Transverse colon (tissue), 4 donors: ENCODE measurements at places on chromosomes 3 and 15.

- no peak for DNase-seq
These were observed 4.4 kb upstream of the SNX22 start for GRCh38 chr15:64146885-64147681.

- no peak for DNase-seq
These were observed 14.8 kb downstream of the LOXL1 start for GRCh38 chr15:73941044-73941443.

GRCh38 chr3:98567666-98568270, 25.6 kb downstream of the CPOX start:
- no peak for DNase-seq

DNA sequence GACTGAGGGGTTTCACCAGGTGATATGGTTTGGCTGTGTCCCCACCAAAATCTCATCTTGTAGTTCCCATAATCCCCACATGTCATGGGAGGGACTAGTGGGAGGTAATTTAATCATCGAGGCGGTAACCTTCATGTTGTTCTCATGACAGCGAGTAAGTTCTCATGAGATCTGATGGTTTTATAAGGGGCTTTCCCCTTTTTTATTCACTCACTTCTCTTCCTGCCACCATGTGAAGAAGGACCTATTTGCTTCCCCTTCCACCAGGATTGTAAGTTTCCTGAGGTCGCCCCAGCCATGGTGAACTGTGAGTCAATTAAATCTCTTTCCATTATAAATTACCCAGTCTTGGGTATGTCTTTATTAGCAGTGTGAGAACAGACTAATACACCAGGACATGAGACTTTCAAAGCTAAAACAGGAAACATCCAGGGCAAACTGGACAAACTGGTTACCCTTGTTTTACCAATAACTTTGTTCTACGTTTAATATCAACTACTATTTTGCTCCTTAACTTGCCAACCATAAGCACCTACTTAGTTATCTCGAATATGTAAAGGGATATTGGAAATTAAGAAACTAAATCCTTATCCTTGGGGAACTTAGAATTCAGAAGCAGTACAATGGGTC, 98.2 kb downstream of the MYH15 start:
- DNase-seq: no peak

DNA sequence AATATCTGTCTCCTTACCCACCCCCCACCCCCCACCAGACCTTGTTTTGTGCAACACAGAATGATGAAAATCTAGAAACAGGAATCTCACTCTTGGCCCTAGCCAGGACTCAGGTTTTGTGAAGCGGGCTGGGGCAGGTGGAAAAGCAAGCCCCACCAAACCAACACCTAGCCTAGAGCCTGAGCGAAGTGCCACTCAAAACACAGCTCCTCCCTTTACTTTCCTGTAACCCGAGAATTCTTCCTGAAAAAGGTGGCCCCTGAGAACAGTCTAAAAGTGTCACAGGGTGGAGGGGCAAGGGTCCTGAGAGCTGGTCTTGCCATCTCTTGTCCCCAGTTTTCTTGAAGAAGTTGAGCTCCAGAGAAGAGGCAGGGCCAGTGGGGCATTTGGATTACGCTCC, 17.4 kb upstream of the RPUSD3 start:
- no peak for DNase-seq

- DNase-seq: no peak
These were observed 210.8 kb downstream of the CHST2 start for GRCh38 chr3:143330296-143330868.

DNA sequence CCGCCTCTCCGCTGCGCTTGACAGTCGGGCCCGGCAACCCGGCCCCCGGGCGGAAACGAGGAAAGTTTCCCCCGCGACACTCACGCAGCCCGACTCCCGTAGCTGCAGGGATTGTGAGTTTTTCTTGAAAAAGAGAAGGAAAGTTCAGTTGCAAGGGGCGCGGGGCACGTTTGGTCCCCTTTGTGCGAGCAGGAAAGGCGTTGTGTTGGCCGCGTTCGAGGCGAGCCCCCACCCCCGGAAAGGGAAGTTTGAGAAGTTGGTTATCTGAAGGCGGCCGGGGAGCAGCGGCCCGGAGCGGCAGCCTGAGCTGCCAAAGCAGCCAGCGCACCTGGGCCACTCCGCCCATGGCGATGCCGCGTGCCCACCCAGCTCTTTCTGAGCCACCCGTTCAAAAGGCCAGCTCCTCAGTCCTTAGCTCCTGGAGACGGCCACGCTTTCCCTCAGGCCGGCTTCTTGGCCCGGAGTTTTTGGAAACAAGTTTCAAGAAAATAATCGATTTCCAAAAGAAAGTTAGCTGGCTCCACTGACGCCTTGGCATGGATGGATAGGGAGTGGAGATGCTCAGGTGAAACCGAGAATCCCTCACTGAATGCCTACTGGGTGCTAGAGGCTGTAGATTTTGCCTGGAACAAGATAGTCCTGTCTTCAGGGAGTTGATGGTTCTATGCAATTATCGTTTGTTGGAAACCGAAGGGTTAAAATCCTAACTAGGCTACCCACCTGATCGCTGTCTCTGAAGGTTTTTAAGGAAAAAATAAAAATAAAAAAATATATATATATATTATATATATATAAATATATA, 832 bp downstream of the TGFBR2 start:
- DNase-seq: peak; percentile 81

GRCh38 chr15:59116141-59116540, 11.2 kb downstream of the CCNB2 start:
- no peak for DNase-seq

GRCh38 chr3:99683465-99683864, 45.1 kb downstream of the COL8A1 start:
- DNase-seq: no peak

GRCh38 chr3:166445865-166446264, 608.6 kb upstream of the BCHE start:
- DNase-seq: no peak

DNA sequence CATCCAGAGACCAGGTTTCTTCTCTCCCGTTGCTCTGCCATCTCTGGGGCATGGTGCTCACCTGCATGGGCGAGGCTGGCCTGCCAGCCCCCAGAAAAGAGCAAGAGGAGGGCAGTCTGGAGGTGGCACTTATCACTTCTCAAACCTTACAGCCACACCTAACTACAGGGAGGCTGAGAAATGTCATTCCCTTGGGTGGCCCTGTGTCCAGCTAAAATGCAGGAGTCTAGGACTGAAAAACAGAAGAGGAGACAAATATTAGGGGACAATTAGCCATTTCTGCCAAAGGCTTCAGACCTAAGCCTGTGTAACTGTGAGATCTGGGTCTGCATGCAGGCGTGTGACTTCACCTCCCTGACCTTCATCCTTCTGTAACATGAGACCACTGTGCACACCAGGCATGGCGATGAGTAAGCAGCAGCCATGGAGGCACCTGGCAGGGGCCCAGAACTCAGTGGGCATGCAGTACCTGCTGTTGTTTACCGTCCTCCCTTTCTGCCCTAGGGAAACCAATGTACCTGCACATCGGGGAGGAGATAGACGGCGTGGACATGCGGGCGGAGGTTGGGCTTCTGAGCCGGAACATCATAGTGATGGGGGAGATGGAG, 83.4 kb downstream of the MESD start:
- no peak for DNase-seq

DNA sequence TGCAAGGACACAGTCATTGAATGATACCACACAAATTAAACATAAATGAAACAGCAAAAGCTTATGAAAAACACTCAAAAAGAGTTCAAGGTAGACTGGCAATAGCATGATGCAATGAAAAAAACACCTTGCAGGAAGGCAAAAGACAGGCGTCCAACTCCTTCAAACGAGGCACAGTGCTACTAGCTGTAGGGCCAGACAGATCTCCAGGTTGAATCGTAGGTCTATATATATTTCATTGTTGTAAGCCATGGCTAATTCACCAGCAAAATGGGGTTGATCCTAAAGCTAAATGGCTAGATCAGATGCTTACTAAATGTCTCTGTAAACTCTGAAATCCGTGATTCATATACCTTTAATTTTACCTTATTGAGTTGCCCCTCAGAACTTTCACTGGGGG, 94.2 kb downstream of the THRB start:
- DNase-seq: no peak

GRCh38 chr15:93159930-93160329, 70.9 kb upstream of the RGMA start:
- no peak for DNase-seq
